ENCODE measurements at places on chromosomes 5 and 9.

DNA sequence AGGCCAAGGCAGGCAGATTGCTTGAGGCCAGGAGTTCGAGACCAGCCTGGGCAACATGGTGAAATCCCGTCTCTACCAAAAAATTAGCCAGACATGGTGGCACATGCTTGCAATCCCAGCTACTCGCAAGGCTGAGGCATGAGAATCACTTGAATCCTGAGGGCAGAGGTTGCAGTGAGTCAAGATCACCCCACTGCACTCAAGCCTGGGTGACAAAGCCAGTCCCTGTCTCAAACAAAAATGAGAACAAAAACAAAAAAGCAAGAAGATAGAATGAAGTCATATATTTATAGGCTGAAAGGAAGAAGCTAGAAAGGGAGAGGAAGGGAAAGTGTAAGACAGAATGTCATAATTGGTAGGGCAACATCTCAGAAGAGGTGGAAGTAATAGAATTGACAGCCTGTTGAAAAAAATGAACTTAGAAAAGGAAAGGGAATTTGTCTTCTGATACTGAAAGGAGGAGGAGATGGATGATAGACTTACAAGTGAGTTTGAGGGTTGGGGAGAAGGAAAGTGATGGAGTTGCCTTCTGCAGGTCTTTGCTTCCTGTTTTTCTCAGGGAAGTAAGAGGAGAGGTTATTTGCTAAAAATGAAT lies 32.2 kb downstream of the CARD6 start:
- no peak for DNase-seq

- no peak for DNase-seq
These were observed 2.6 kb upstream of the DAPK1 start for GRCh38 chr9:87494970-87495471.

GRCh38 chr9:94922098-94922607 lies 195.7 kb downstream of the AOPEP start:
- no peak for DNase-seq

GRCh38 chr5:176796411-176796810 lies 13.9 kb upstream of the UNC5A start:
- DNase-seq = no peak

- DNase-seq = no peak
These were observed 52.8 kb downstream of the TTC1 start for GRCh38 chr5:160061770-160062169.

DNA sequence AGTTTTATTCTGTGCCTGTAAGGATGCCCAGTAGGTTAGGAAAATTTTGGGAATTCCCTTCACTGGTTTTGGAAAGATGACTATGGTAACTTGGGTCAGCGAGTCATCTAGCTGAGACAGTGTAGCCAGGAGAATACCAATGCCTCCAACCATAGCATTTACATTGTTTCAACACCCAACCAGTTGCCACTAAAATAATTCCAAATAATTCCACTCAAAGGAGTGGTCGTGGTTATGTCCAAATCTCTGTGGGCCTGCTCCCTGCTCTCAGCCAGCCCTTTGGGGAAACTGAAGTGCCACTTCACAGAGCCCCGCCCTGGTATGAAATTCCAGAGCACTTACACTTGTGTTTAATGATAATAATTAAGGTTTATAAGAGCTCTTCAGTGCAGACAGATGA lies 310.5 kb downstream of the PLK2 start:
- DNase-seq = no peak

GRCh38 chr9:131259432-131259898 lies 16.8 kb downstream of the FAM78A start:
- no peak for DNase-seq

DNA sequence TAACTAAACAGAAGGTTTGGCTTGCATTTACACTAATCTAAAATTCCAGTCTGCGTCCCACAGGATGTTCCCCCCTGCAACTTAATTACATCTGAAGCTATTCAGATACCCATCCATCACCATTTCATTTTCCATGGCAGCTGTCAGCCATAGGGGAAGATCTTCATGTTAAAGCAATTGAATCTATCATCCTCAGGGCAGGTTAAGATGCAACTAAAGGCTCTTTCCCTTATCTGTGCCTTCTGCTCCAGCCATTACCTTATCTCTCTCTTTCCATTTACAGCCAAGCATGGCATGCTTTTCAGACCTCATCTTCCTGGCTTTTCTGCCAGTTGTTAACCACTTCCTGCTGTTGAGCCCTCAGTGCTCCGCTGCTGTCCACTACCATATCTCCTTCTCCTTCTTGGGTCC lies 15.8 kb upstream of the HACD4 start:
- DNase-seq = no peak

- no peak for DNase-seq
These were observed 354.5 kb upstream of the CDH6 start for GRCh38 chr5:30838936-30839496.

Data from CD4-positive, alpha-beta memory T cell (primary cell).